ENCODE measurements at places on chromosomes 1 and 21.
A peak's percentile ranks its signal among the peaks of the same experiment; 100 is the strongest.

DNA sequence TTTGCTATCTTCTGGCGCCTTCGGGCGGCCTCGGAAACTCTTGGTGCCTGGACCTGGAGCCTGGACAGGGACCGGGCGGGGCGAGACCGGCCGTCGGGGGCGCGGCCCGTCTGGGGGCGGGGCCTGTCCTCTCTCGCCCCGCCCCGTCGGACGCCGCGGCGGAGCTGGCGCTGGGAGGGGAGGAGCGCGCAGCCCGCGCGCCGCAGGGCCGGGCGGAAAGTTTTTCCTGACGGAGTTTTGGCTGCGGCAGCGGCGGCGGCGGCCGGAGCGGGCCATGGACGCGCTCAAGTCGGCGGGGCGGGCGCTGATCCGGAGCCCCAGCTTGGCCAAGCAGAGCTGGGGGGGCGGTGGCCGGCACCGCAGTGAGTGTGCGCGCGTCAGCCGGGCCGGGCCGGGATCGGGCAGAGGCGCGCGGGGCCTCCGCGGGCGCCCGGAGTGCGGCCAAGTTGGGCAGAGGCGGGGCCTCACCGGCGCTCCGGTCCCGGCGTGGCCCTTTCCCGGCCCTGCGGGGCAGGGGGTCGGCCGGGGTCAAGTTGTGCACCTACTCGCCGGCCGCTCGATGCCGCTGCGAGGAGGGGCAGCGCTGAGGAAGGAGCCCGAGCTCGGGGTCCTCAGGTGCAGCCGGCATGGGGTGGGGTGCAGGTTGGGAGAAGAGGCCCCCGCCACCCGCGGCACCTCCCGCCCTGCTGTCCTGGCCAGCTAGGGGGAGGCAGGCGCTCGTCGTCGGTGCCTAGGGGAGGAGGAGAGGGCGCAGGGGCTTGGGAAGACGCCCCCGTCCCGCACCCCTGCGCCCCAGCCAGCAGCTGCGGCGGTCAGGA is at the start of gene LDLRAP1:
TSS of gene LDLRAP1 (plus strand) at position 182 of the 818 bp plus-strand sequence. CDS start at position 275, 93 bp downstream.
- H3K27me3 ChIP-seq, result no peaks in the 10 kb centered on the region
- peaks cover 47% of the 10 kb centered on the region for H3K4me1 ChIP-seq
- peak within 1 kb of the TSS; percentile 99 for H3K4me3 ChIP-seq
- peak within 1 kb of the TSS; percentile 93 for H3K27ac ChIP-seq

GRCh38 chr1:169196581-169196980 is 90.1 kb downstream of the ATP1B1 start:
- H3K27ac ChIP-seq, result no peak overlapping the region
- no peaks in the 10 kb centered on the region for H3K27me3 ChIP-seq
- H3K4me1 ChIP-seq, result peaks cover 14% of the 10 kb centered on the region
- no peaks in the 10 kb centered on the region for H3K36me3 ChIP-seq

- H3K27me3 ChIP-seq, result no peaks in the 10 kb centered on the region
- peaks cover 54% of the 10 kb centered on the region for H3K4me1 ChIP-seq
- peak overlapping the region; percentile 51 for H3K4me3 ChIP-seq
- no peaks in the 10 kb centered on the region for H3K36me3 ChIP-seq
- peak overlapping the region; percentile 91 for H3K27ac ChIP-seq
These were observed 2.9 kb upstream of the S100A2 start for GRCh38 chr1:153568367-153569099.

- no peak for DNase-seq
- no peaks in the 10 kb centered on the region for H3K36me3 ChIP-seq
- peaks cover 97% of the 10 kb centered on the region for H3K27me3 ChIP-seq
- H3K4me3 ChIP-seq, result no peak overlapping the region
- H3K27ac ChIP-seq, result no peak overlapping the region
These were observed 82.0 kb downstream of the UBIAD1 start for GRCh38 chr1:11354893-11355553.

GRCh38 chr1:61873581-61873980 is 131.3 kb downstream of the PATJ start:
- peaks cover 7% of the 10 kb centered on the region for H3K36me3 ChIP-seq
- H3K4me1 ChIP-seq, result peaks cover 10% of the 10 kb centered on the region
- H3K27me3 ChIP-seq, result no peaks in the 10 kb centered on the region

- no peak for DNase-seq
- H3K27ac ChIP-seq, result no peak overlapping the region
- no peaks in the 10 kb centered on the region for H3K36me3 ChIP-seq
- no peak overlapping the region for H3K4me3 ChIP-seq
- no peaks in the 10 kb centered on the region for H3K27me3 ChIP-seq
- H3K4me1 ChIP-seq, result peaks cover 10% of the 10 kb centered on the region
These were observed 9.4 kb upstream of the AKR1A1 start for GRCh38 chr1:45541193-45541592.

DNA sequence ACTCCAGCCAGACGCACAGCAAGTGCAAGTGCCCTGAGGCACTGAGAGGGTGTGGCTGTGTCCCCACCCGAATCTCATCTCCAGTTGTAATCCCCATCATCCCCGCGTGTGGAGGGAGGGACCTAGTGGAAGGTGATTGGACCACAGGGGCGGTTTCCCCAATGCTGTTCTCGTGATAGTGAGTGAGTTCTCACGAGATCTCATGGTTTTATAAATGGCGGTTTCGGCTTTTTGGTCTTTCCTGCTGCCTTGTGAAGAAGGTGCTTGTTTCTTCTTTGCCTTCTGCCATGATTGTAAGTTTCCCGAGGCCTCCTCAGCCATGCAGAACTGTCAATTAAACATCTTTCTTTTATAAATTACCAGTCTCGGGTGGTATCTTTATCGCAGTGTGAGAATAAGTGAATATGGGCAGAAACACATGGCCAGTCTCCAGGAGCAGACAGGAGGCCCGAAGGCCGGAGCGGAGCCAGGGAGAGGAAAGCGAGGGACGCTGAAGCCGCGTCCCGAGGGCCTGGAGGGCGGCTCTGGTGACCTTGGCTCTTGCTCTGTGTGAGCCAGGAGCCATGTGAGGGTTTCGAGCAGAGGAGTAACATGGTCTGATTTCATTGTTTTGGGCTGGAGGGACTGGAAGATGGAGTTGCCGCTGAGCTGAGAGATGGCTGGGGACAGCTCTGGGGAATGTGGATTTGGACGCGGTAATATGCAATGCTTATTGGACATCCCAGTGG is 76.0 kb upstream of the C1orf174 start:
- H3K36me3 ChIP-seq, result no peaks in the 10 kb centered on the region
- no peaks in the 10 kb centered on the region for H3K4me1 ChIP-seq
- H3K27me3 ChIP-seq, result peaks cover 87% of the 10 kb centered on the region

DNA sequence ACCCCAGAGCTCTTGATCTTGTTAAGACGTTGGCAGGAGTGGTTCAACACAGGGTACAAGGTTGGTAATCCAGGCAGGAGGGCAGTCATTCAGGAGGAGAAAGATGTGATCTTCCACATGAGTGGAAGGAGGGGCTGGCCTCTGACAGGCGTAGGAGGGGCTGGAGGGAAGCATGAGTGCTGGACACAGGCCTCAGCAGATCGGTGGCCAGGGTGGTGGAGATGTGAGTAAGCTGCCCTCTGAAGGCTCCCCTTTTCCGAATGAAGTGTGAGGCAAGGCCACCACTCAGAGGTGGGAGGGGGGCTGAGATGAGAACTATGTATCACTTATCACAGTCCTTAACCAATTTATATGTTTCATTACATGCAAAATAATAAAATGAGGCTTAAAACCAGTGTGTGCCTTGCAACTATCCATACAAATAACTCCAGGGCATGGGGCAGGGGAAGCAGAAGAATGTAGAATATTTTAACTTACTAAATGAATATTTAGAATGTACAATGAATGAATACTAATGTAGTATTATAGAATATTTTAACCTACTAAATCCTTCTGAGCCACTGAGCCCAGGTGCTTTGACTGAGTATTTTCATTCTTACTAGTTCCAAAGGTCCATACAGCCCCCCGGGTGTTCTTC is 103.5 kb upstream of the TLR5 start:
- no peaks in the 10 kb centered on the region for H3K27me3 ChIP-seq
- H3K36me3 ChIP-seq, result no peaks in the 10 kb centered on the region

- peaks cover 65% of the 10 kb centered on the region for H3K4me1 ChIP-seq
- H3K4me3 ChIP-seq, result no peak overlapping the region
- no peaks in the 10 kb centered on the region for H3K36me3 ChIP-seq
- no peak for DNase-seq
- H3K27ac ChIP-seq, result peak overlapping the region; percentile 44
These were observed 70.4 kb downstream of the PRDM16 start for GRCh38 chr1:3139451-3139852.

DNA sequence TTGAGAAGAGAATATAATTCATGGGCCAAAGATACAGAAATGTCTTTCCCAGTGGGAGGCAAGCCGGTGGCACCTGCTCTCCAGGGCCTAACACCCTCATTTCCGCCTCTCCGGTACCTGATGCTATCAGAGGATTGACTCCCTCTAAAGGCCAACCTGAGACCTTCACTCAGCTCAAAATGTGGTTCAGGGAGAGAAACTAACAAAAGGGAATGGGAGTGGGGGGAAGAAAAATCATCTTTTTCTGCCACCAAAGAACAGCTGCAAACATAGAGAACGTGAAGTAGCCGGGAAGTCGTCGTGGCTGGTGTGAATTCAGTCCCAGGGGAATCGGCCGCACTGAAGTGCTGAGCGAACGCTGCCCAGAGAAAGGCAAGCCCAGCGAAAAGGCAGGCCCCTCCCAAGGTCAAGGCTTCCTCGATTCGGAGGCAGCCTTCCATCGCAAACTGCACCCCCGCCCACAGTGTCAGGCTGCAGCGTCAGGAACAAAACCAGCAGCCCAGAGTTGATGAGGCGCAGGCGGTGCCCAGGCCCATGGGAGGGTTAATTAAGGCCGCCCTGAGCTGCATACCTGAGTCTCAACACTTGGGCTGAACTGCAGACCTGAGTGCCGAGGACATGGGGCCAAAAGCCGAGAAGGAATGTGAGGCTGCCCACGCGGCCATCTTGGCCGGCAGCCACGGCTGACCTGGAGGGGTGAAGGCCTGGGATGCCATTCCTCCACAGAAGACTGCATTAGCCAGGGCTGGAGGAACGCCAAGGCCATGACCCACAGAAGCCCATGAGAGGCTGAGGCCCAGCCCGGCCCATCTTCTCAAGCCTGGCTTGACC is 160.2 kb downstream of the PSMG1 start:
- H3K36me3 ChIP-seq, result no peaks in the 10 kb centered on the region
- peaks cover 37% of the 10 kb centered on the region for H3K4me1 ChIP-seq
- H3K4me3 ChIP-seq, result peak overlapping the region; percentile 2
- no peaks in the 10 kb centered on the region for H3K27me3 ChIP-seq

- no peak overlapping the region for H3K4me3 ChIP-seq
- no peaks in the 10 kb centered on the region for H3K36me3 ChIP-seq
- DNase-seq, result no peak
- H3K27me3 ChIP-seq, result no peaks in the 10 kb centered on the region
These were observed 11.6 kb upstream of the GPR61 start for GRCh38 chr1:109527846-109528695.

DNA sequence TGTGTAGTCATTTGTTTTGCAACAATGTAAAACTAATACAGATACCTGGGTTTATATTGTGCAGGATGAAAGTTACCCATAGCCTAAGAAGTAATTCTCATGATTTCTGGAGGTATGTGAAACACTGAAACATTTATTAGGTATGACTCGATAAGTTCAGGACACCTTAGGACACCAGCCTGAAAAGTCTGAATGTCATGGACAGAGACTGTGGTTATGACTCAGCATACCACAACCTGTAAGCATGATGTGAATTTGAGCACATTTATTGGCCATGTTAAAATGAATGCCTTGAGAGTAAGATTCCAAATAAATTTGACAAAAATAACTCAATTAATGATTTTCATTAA is 1471.7 kb upstream of the B3GALT2 start:
- H3K27ac ChIP-seq, result no peak overlapping the region
- H3K36me3 ChIP-seq, result no peaks in the 10 kb centered on the region
- DNase-seq, result no peak

GRCh38 chr21:15141261-15141970 is 76.6 kb upstream of the NRIP1 start:
- no peak overlapping the region for H3K27ac ChIP-seq
- no peaks in the 10 kb centered on the region for H3K36me3 ChIP-seq
- H3K4me3 ChIP-seq, result no peak overlapping the region
- H3K4me1 ChIP-seq, result peaks cover 5% of the 10 kb centered on the region
- H3K27me3 ChIP-seq, result no peaks in the 10 kb centered on the region

DNA sequence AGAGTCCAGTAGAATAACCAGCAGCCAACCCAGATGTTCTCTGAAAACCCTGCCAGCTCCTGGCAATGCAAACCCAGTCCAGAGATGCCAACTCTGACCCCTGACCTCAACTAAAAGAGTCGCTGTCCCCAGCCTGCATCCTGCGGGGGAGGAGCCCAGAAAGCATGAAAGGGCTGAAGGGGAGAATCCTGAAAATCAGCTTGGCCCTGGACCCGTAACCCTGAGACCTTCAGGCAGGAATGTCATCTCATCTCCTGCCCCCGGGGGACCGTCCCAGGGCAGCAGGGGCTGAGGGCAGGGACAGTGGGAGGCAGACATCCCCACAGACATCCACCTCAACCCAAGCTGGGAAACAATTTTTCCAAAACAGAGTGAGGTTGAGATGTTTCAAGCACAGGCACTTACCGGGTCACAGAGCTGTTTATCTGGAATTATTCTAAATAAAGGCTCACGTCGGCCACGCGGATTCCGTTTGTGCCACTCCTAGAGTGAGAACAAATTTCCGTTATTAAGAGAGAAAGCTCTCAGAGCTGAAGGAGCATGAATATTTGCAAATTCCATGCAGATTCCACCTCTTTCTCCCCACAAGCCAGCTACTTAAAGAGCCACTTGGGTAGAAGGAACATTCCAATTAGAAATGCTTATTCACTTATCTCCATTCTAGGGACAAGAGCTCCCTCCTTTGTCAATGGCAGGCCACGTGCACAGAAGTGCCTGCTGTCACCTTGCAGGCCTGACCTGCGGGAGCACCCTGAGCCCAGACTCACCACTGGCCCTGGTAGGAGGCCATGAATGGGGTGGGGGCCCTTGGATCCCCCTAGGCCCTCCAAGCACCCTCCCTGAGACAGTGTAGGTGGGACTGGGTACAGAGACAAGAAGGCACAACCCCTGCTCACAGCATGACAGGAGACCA is 240.1 kb downstream of the NPHP4 start:
- H3K27me3 ChIP-seq, result peaks cover 74% of the 10 kb centered on the region
- H3K4me1 ChIP-seq, result peaks cover 17% of the 10 kb centered on the region
- no peak overlapping the region for H3K4me3 ChIP-seq
- no peaks in the 10 kb centered on the region for H3K36me3 ChIP-seq

GRCh38 chr1:221414772-221415539 is 326.9 kb downstream of the DUSP10 start:
- no peak overlapping the region for H3K27ac ChIP-seq
- H3K4me3 ChIP-seq, result no peak overlapping the region
- H3K36me3 ChIP-seq, result no peaks in the 10 kb centered on the region
- no peaks in the 10 kb centered on the region for H3K27me3 ChIP-seq
- H3K4me1 ChIP-seq, result peaks cover 4% of the 10 kb centered on the region
- no peak for DNase-seq

GRCh38 chr1:7250597-7251453 is 465.6 kb downstream of the CAMTA1 start:
- H3K4me3 ChIP-seq, result no peak overlapping the region
- DNase-seq, result no peak
- no peaks in the 10 kb centered on the region for H3K4me1 ChIP-seq
- peaks cover 32% of the 10 kb centered on the region for H3K27me3 ChIP-seq
- no peak overlapping the region for H3K27ac ChIP-seq
